Activated B cell treated with CpG ODN at 0.5 μM for 24 hours (primary cell): ENCODE measurements at places on chromosomes 1 and 21.
A peak's percentile ranks its signal among the peaks of the same experiment; 100 is the strongest.

DNA sequence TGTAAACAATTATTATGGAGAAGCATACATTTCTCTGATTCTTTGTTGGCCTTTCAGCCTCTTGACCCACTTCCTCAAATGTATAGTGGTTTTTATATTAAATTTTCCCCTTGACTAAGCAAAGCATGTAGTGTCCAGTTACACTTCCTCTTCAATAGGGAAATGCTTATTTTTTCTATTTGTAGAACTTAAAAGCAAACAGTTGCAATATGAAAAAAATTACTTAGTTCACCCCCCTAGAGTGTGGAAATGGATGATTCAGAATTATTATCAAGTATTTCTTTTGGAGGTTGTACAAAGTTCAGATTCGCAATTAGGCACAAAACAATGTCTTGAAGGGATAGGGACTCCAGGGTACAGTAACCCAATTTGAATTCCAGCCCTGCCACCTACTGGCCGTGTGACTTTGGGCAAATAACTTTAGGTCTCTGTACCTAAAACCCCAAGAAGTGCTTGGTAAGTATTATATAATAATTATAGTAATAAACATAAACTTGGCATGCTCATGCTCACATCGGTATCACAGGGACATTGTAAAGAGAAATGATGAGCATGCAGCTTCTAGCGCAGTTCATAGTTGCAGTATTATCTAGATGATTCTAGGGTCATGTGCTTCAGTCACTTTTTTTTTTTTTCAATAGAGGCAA is 28.6 kb upstream of the IFNGR2 start:
- DNase-seq: no peak

DNA sequence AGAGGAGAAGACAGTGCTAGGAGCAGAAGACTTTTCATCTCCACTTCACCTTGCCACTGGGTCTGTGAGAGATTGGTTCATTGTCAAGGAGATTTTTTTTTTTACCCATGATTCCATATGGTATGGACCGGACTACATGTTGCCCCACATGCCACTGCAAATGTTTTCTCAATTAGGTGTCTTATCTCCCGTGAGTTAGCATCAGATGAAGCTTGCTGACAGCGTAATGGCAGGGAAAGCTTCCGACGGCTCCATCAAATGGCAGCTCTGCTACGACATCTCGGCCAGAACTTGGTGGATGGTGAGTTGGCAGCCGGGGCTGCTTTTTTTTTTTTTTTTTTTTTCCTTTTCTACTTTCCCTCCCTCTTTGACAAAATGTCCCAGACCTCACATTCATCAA is 217.2 kb upstream of the NFIA start:
- no peak for DNase-seq

GRCh38 chr1:28577052-28577678 is 14.9 kb upstream of the RAB42 start:
- no peak for DNase-seq

- no peak for DNase-seq
Observed at GRCh38 chr1:108082738-108083562, 117.2 kb downstream of the SLC25A24 start.

DNA sequence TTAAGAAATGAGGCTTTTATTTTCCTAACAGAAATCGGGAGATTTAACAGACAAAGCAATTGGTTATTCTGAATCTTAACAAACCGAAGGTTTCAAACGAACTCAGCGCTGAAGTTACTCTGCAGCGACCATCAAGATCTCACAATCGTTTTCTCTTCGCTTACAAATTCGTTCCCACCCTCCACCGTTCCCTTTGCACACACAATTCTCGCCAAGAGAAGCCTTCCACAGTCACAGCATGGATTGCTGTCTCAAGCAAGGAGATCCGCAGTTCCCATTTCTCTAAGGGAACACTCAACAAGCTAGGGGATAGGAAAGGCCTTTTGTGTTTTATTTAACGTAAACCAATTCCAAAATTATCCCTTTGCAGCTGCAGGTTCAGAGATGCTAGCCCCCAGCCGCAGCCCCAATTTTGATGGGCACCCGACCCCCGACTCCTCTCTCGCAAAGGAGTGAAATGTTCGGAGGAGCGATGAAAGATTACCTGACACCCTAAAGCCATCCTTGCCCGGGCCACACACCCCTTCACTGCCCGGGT is 755 bp downstream of the FBXO42 start:
- no peak for DNase-seq

DNA sequence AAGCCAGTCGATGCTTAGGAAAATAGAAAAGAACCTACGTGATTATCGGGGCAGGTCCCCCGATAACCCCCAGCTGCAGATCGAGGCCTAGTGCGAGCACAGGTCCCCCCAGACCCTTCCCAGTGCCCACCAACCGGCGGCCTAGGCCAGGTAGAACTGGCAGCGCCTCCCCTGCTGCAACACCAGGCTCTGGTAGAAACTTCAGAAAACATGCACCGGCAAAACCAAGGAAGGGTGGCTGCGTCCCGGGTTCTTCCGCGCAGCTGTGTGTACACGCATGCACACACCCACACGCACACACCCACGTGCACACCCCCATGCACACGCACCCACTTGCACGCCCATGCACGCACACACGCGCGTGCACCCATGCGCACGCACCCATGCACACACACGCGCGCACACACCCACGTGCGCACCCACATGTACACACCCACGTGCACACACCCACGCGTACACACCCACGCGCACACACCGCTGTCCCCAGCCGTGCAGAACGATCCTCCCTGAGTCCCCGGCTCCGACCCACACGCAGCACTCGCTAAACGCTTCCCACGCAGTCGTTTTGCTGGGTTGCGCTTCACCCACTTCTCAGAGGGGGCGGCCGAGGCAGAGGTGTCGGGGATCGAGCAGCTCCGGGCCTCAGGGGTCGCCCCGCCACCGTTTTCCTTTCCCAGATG is 5.2 kb downstream of the TSPEAR start:
- DNase-seq: no peak

- DNase-seq: no peak
Observed at GRCh38 chr1:205843036-205843859, 6.7 kb downstream of the PM20D1 start.

GRCh38 chr1:21124846-21125245 is 51.9 kb downstream of the EIF4G3 start:
- DNase-seq: no peak

DNA sequence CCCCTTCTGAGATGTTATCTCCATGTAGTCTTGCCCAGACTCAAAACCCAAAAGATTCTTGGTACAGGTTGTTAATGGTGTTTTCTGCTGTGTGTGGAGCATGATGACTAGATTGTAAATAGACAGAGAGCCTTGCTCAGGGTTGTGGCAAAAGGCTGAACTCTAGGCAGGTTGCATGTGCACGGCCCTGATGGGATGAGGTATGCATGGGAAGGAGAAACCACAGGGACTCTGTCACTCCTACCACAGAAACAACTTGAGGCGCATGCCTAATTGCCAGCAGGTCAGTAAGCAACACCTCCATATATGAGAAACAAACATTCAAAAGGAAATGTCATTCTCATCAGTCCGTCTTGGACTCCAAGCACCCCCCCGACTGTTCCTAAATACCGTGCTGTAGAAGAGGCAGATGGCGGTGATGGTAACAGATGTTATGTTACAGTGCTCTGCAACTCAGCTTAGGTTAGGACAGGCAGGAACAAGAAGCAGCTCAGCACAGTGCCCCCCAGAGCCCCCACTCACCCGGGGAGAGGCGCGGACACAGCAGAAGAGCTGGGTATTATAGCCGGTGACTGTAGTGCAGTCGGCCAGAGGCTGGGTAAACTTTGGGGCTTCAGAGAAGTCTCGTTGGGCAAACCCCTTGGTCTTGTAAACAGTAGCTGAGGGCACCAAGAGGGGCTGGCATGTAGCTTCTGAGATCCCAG is 10.9 kb downstream of the MYBPHL start:
- DNase-seq: no peak

GRCh38 chr1:205335692-205336091 is 14.1 kb upstream of the NUAK2 start:
- DNase-seq: peak; percentile 70

DNA sequence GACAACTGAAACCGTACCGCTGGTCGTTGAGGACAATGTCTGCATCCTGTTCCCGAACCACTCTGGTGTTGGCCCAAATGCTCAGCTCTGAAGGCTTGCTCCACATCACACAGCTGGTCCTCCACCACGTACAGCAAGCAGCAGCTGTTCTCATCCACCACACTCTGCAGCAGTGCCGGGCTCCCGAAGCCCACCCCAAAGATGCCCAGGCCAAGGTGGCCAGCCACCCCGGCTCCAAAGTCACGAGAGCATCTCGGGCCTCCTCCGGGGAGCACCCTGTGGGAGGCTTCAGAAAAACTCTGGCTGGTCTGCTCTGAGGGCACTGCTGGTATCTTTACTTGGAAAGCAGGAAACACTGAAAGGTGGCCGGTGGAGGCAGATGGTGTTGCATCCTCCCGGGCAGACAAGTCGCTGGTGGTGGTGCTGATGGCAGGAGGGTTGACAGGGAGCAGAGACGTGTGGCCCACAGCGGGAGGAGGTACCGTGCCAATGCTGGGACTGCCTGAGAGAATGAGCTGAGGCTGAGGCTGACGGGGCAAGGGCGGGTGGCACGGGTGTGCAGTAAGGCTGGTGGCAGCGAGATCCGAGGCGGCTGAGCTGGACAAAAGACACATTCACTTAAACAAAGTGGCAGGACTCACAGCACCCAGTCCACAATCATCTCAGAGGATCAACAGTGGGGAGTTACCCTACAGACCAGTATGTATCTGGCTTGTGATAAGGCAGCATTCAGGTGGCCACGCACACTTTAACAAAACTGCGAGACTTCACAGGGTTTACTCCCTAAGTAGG is 6.5 kb upstream of the CCDC27 start:
- no peak for DNase-seq

GRCh38 chr21:14086553-14086952 is 124.2 kb downstream of the LIPI start:
- DNase-seq: no peak

- no peak for DNase-seq
Observed at GRCh38 chr1:156556354-156556753, 16.0 kb downstream of the IQGAP3 start.

- DNase-seq: no peak
Observed at GRCh38 chr1:212525479-212526110, 83.0 kb upstream of the ATF3 start.

- no peak for DNase-seq
Observed at GRCh38 chr21:26194326-26194725, 23.8 kb upstream of the APP start.

- no peak for DNase-seq
Observed at GRCh38 chr1:241101622-241102021, 255.4 kb downstream of the RGS7 start.

GRCh38 chr1:18013216-18013615 is 94.4 kb upstream of the IGSF21 start:
- DNase-seq: no peak

- no peak for DNase-seq
Observed at GRCh38 chr1:201103666-201104065, 8.6 kb downstream of the CACNA1S start.

- DNase-seq: no peak
Observed at GRCh38 chr1:100445565-100445964, 92.4 kb upstream of the GPR88 start.

GRCh38 chr1:231534703-231535159 is 6.3 kb downstream of the TSNAX start:
- DNase-seq: no peak

DNA sequence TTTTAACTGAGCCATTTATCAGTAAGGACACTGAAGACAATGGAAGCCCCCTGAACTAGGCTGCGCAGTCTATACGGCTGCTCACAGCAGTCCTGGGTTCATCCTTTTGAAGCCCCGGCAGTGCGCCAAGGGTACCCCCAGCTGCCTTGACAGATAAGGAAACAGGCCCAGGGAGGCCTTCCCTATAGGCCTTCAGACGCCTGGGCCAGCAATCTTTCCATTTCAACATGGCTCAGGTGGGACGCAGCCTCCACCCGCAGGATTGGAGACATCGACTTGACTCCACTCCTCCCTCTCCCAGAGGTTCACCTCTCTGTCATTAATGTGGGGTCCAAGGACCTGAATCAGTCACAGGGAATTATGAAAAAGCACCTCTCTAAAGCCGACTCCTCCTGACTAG is 2.8 kb upstream of the LYPD8 start:
- no peak for DNase-seq

DNA sequence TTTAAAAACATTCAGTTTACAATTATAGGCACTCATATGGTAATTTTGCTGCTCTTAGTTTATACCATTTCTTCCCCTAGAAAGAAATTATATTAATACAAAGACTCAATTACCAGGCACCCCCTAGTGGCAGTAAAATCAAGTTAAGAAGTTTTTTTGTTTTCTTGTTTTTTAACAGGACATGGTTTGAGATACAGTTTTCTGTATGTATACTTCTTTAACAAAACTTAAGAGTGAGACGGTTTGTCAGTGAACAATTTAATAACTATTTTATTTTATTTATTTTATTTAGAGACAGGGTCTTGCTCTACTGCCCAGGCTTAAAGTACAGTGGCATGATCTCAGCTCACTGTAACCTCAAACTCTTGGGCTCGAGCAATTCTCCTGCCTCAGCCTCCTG is 224.6 kb downstream of the FAF1 start:
- no peak for DNase-seq

GRCh38 chr1:91727763-91728162 is 158.2 kb downstream of the TGFBR3 start:
- DNase-seq: no peak

GRCh38 chr1:221622389-221622788 is 119.5 kb downstream of the DUSP10 start:
- no peak for DNase-seq

DNA sequence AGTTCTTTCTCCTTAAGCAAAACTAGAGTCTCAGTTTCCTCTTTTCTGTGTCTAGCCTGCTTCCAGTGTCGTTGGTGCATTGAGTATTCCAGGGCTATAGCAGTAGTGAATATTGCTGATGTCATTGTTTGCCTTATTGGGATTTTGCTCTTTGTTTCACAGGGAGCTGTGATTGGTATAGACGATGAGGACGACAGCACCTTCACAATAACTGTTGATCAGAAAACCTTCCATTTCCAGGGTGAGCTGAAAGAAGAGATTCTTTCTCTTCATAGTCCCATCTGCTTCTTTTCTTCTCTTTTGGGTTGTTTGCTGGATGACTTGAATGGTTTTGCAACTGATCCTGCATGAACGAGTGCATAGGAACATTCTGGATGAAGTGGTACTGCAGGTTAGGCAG is 52.4 kb downstream of the OSBPL9 start:
- no peak for DNase-seq

DNA sequence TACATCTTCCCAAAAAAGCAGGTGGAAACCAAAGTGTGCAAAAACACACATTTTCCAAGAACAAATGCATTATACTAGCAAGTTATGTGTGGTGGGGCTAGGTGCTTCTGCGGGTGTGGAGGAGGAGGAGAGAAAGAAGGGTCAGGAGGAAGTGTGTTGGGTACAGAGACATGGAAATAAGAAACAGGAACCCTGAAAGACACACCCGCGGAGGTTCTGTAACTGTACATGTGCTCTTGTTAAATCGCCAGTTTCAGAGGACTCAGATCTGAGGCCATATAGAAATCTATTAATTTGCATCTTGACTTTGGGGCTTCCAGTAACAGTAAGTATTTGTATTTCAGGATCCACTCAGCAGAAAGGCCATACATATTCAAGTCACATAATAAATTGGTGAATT is 30.9 kb downstream of the ERG start:
- DNase-seq: no peak
